ENCODE measurements at places on chromosomes 5 and 9.

- no peak for DNase-seq
Measured at GRCh38 chr5:172736508-172737135, 34.4 kb downstream of the DUSP1 start.

DNA sequence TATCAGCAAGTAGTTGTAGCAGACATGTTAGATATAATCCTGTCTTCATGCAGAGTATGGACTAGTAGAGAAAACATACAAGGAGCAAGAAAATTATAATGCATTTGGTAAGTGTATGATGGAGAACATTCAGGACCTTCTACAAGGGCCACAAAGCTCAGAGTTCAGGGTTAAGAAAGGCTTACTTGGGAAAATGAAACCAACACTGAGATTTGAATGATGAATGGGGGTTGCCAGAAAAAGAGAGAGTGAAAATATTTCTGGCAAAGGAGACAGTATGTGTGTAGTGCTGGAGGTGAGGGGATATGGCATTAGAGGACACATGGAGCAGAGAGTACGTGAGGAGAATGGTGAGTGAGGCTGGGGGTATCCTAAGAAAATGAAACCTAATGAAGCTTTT, 169.8 kb upstream of the STK32A start:
- no peak for DNase-seq

DNA sequence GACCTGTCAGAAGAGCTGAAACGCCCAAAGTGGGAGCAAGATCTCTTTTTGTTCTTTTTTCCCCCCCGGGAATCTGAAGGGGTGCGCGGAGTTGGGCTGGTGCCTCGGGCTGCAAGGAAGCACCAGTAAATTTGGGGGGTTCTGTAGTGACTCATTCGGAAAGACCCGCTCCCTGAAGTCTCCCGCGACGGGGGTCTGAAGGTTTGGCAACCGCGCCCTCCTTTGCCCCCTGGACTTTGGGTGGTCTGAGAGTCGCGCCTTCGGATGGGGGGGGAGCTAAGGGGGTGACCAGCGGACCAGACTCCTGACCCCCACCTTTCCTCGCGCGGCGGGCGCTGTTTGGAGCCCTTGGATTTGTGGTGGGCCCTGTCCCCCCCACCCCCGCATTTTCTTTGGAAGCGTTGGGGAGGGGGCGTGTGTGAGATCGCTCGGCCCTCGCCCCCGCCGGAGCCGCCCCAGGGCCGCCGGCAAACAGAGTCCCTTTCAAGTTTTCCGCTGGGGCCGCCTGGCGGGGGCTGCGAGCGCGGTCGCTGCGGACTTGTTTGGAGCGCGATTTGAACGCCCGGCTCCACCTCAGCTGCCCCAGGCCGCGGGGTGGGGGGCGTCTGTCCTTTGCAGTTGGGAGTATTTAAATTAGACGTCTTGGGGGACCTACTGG, 2.0 kb downstream of the CXXC5 start:
- no peak for DNase-seq

DNA sequence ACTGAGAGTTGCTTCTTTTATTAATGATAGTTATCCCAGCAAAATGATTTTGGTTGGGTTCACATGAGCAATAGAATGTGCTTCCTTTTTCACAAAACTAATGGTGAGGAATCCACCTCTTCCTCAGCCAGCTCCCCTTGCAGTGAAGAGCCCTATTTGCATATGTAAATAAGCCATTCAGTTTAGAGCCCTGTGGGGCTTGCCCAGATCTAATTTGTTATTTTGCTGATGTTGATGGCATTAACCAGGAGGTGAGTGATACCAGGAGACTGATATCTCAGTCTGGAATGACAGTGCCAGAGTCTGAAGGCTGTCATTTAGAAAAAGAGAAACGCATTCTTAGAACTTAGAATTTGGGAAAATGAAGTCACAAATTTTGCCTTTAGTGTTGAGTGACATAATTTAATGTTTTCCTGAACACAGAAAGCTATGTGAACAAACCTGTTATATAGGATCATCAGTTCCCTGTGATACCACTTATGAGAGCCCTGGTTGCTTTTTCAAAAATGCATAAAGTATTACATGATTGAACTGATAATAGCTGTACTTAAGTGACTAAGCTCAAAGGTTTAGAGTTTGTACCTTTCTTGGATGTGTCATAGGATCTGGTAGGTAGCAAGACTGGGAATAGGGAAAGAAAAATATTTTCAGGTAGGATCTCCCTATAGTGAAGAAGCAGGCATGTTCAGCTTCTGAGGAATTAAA, 271.6 kb downstream of the MAST4 start:
- no peak for DNase-seq

DNA sequence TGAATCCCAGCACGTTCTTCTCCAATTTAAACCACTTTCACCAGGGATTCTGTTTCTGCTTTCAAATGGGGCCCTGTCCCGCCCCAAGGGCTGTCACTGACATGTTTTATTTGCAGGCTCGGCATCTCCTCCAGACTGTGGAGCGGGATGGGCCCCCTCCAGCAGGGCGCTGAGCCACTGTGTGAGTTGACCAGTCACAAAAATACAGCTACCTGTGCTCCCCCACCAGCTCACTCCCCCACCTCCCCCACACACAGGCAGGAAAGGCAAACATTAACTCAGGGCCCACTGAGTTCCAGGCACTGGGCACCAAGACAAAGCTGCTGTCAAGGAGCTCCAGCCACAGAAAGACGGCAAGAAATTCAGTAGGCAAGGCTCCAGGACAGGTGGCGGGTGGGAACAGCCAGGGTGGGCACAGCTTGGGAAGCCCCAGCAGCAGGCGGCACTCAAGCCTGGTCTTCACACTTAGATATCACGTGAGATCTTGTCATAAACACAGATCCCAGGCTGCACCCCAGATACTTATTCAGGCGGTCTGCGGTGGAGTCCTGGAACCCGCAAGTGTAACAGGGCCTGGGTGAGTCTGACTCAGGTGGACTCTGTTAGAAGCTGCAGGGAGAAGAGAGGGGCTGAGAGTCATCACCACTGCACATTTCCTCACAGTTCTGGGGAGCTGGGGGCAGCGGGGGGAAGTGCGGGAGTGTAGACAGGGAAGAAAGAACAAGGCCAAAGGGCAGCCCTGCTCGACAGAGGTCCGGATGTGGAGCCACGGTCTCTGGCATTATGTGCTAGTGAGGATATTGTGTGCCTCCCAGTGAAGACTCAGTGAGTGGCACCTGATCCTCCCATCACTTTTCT, 44.7 kb downstream of the OR2V1 start:
- DNase-seq: no peak

DNA sequence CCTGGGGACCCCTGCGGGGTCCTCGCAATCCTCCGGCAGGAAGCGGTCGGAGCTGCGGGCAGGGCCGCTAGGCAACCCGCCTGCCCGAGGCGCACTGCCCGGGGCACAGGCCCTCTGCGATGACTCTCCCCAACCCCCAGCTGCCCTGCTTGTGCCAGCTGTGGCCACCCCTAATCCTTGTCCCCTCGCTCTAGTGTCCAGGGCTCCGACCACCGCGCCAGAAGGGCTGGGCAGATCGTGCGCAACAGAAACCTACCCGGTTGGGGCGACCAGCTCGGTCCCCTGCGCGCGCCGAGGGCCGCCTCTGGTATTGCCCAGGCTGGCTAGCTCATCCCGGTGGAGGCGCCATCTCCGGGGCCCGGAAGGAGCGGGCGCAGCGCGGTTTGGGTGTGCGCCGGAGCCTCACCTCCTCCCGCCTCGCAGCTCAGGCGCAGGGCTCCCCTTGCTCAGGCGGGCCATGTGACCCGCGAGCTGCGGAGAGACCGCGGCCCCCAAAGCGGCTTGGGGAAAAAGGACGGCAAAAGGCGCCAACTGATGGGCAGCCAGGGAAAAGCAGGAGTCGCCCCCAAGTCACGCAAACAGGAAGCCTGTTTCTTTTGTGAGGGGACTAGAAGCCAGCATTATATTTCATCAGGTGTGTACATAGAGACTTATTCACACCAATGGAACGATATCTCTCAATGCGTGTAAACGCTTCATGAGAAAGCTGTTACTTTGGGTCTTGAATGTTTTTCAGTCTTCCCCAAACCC, 46.8 kb upstream of the RNF20 start:
- DNase-seq: no peak

All from stimulated activated CD4-positive, alpha-beta T cell treated with anti-CD3 and anti-CD28 coated beads, Interleukin-2, amount 100 ng/mL, for 48 hours (primary cell).